ENCODE measurements at places on chromosomes 5 and 9.

DNA sequence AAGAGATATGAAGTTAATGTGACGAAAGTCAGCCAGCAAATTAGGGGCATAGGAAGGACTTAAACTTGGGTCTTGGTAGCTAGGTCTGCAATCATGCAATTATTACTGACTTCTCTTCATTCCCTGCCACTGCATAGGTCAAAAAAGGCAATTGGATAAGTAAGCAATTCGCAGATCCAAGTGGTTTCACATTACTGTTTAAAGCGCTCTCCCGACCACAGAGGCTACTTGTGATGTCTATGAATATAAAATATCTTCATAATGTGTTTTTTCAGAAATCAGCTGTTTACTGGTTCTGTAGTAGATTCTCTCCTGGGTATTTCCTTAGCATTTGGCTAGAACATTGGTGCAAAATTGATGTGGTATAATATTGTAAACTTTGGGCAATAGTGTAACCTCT, 174.7 kb upstream of the PTGER4 start:
- no peak for DNase-seq

- DNase-seq: no peak
These were observed 375.9 kb downstream of the ARRDC3 start for GRCh38 chr5:91007251-91007650.

GRCh38 chr5:76337953-76338451, 65.1 kb upstream of the IQGAP2 start:
- no peak for DNase-seq

DNA sequence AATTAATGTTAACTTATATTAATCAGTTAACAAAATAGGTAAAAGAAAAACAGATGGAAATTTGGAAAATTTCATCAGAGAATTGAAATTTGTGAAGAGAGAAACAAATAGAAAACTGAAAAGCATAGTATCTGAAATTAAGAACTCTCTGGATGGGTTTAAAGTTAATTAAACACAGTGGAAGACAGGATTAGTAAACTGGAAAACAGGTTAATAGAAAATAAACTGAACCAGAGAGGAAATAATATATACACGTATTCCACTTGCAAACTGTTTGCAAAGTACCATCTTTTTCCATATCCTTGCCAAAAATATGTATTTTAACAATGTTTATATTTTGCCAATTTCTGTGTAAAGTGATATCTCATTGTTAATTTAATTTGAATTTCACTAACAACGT, 257.5 kb downstream of the CD180 start:
- no peak for DNase-seq
